Right atrium auricular region (tissue), 2 donors: ENCODE measurements at places on chromosomes 1 and 21.

DNA sequence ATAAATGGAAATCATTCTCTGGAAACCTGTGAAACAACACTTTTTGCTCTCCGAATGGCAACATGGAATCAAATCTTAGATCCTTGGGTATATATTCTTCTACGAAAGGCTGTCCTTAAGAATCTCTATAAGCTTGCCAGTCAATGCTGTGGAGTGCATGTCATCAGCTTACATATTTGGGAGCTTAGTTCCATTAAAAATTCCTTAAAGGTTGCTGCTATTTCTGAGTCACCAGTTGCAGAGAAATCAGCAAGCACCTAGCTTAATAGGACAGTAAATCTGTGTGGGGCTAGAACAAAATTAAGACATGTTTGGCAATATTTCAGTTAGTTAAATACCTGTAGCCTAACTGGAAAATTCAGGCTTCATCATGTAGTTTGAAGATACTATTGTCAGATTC is 45.7 kb downstream of the PTGFR start:
- H3K36me3 ChIP-seq, result no peaks in the 10 kb centered on the region
- no peaks in the 10 kb centered on the region for H3K4me1 ChIP-seq
- H3K27me3 ChIP-seq, result no peaks in the 10 kb centered on the region
- no peak overlapping the region for H3K4me3 ChIP-seq

DNA sequence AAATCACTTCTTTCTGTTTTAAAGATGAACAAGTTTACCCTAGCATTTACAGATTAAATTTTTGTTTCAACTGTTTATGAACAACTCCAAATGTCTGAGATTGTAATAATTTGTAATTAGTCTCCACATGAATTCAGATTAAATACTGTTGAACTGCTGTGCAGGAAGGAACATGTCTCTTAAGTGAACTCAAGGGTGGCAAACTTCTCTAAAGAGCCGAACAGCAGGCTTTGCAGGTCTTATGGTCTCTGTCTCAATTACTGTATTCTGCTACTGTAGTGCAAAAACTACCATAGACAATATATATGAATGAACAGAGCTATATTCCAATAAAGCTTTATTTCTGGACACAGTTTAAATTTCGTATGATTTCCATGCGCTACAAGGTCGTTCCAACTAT is 6.6 kb downstream of the RSBN1 start:
- H3K27me3 ChIP-seq, result no peaks in the 10 kb centered on the region
- no peak overlapping the region for H3K4me3 ChIP-seq
- no peaks in the 10 kb centered on the region for H3K36me3 ChIP-seq
- DNase-seq, result no peak
- no peak overlapping the region for H3K27ac ChIP-seq

DNA sequence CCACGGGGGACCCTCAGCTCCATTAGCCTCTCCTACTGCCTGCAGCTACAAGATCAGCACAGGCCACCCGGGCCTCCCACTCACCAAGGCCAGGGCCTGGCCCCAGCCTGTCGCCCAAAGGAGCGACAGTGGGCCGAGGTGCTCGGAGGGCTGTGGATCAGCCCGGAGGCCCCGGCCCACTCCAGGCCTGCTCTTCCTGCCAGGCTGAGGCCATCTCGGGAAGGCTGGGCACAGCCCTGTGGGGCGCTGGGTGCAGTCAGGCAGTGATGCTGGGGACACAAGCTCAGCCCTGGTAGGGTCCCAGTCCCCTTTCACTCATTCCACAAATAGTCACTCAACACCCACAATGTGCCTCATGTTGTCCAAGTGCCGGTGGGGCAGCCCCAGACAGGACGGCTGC is 58.8 kb downstream of the CASZ1 start:
- H3K4me1 ChIP-seq, result peaks cover 72% of the 10 kb centered on the region
- no peak overlapping the region for H3K4me3 ChIP-seq
- no peaks in the 10 kb centered on the region for H3K27me3 ChIP-seq

- H3K4me1 ChIP-seq, result no peaks in the 10 kb centered on the region
- H3K36me3 ChIP-seq, result no peaks in the 10 kb centered on the region
- no peak overlapping the region for H3K27ac ChIP-seq
- H3K27me3 ChIP-seq, result no peaks in the 10 kb centered on the region
Measured at GRCh38 chr1:215865060-215865459, 298.0 kb downstream of the KCTD3 start.

- H3K4me1 ChIP-seq, result peaks cover 25% of the 10 kb centered on the region
- no peak overlapping the region for H3K4me3 ChIP-seq
- no peak overlapping the region for H3K27ac ChIP-seq
- DNase-seq, result no peak
Measured at GRCh38 chr1:43552813-43553212, 22.1 kb downstream of the PTPRF start.

GRCh38 chr21:45281411-45282282 is 6.0 kb downstream of the POFUT2 start:
- no peak overlapping the region for H3K4me3 ChIP-seq
- H3K36me3 ChIP-seq, result peaks cover 88% of the 10 kb centered on the region
- no peaks in the 10 kb centered on the region for H3K4me1 ChIP-seq
- no peak overlapping the region for H3K27ac ChIP-seq
- H3K27me3 ChIP-seq, result no peaks in the 10 kb centered on the region
- DNase-seq, result no peak

- no peaks in the 10 kb centered on the region for H3K36me3 ChIP-seq
- H3K27me3 ChIP-seq, result no peaks in the 10 kb centered on the region
- no peak for DNase-seq
Measured at GRCh38 chr1:17540255-17541001, 930 bp downstream of the ARHGEF10L start.

DNA sequence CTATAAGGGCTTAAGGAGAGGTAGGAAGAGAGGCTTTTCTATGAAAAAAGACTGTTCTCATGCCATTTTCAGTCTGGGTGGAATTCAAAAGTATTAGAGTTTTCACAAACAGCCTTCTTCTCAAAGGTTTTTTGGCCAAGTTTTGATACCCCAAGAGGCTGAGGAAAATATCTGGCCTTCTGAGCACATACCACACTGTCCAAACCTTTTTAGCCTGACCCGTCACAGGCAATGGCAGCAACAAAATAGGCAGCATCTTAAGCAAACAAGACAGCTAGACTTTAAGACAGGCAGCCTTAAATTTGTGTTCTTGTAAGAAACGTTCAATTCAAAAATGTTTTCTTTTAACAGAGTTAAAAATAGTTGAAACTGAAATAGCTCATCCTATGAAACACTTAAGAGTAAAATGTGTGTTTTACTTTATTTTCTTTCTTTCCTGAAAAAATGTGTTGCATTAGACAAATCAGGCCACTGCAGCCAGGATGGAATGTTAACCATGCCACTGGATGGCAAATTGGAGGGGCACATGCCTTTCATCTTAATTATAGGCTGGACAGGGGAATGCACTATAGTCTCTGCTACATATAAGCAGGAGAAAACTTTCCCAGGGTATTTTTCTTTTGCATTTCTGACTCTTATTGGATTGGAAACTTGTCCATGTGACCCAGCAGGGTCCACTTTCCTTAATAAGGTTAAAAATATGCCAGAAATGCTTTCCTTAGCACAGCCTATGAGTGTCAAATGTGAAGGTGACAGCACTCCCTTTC is 315.0 kb downstream of the TGFB2 start:
- H3K27ac ChIP-seq, result no peak overlapping the region
- H3K36me3 ChIP-seq, result no peaks in the 10 kb centered on the region
- DNase-seq, result no peak
- H3K4me3 ChIP-seq, result no peak overlapping the region
- no peaks in the 10 kb centered on the region for H3K4me1 ChIP-seq

DNA sequence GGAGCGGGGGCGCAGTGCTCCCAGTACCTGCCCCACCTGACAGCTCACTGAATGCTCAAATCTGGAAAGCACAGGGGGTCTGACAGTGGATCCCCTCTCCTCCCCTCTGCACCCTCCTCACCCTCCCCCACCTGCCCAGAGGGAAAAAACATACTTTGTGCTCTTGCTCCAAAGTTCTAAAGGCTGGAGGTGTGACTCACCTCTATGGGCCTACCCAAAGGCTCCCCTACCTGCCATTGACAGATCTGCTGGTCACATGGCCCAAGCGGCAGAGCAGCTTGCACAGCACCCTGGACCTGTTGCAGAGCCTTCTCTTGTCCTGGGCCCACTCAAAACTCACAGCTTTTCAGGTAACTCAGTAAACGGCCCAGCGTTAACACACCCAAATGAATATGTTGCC is 55.7 kb downstream of the ADSS2 start:
- H3K27ac ChIP-seq, result no peak overlapping the region
- H3K4me3 ChIP-seq, result no peak overlapping the region
- H3K27me3 ChIP-seq, result no peaks in the 10 kb centered on the region
- no peaks in the 10 kb centered on the region for H3K4me1 ChIP-seq
- H3K36me3 ChIP-seq, result no peaks in the 10 kb centered on the region
- no peak for DNase-seq

- H3K27ac ChIP-seq, result no peak overlapping the region
- no peaks in the 10 kb centered on the region for H3K4me1 ChIP-seq
- no peak for DNase-seq
- no peak overlapping the region for H3K4me3 ChIP-seq
- H3K27me3 ChIP-seq, result no peaks in the 10 kb centered on the region
Measured at GRCh38 chr1:168755800-168756418, 26.9 kb upstream of the DPT start.

DNA sequence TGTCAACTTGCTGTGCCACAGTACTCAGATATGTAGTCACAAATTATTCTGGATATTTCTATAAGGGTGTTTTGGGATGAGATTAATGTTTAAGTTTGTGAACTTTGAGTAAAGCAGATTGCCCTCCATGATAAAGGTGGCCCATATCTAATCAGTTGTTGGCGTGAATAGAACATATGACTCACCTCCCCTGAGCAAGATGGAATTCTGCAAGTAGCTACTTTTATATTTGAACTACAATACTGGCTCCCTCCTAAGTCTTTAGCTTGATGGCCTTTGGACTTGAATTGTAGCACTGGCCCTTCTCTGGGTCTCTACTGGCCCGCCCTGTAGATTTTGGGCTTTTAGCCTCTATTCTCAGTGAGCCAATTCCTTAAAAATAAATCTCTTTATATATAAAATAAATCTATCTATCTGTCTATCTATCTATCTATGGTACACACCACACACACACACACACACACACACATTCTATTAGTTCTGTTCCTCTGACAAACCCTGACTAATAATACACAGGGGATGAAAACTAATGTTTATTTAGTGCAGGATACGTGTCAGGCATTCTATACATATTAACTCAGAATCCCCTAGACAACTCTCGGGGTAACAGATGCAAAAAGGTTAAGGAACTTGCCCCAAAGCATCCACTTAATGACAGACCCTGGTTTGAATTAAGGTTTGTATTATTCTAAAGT is 37.9 kb upstream of the PDC start:
- no peaks in the 10 kb centered on the region for H3K27me3 ChIP-seq
- no peak overlapping the region for H3K4me3 ChIP-seq
- H3K4me1 ChIP-seq, result no peaks in the 10 kb centered on the region
- H3K36me3 ChIP-seq, result no peaks in the 10 kb centered on the region
- no peak overlapping the region for H3K27ac ChIP-seq
- DNase-seq, result no peak

GRCh38 chr1:11719313-11720032 is 16.5 kb upstream of the AGTRAP start:
- no peaks in the 10 kb centered on the region for H3K4me1 ChIP-seq
- no peak overlapping the region for H3K4me3 ChIP-seq
- no peak overlapping the region for H3K27ac ChIP-seq
- H3K27me3 ChIP-seq, result no peaks in the 10 kb centered on the region

GRCh38 chr1:52153010-52153409 is 11.1 kb downstream of the ZFYVE9 start:
- H3K36me3 ChIP-seq, result no peaks in the 10 kb centered on the region
- H3K27ac ChIP-seq, result no peak overlapping the region
- H3K27me3 ChIP-seq, result no peaks in the 10 kb centered on the region
- H3K4me3 ChIP-seq, result no peak overlapping the region

- peaks cover 42% of the 10 kb centered on the region for H3K4me1 ChIP-seq
- peak overlapping the region; percentile 51 for H3K27ac ChIP-seq
- H3K36me3 ChIP-seq, result no peaks in the 10 kb centered on the region
- DNase-seq, result no peak
- H3K27me3 ChIP-seq, result no peaks in the 10 kb centered on the region
Measured at GRCh38 chr1:164759979-164760469, 201.0 kb downstream of the PBX1 start.
